ENCODE measurements at places on chromosomes 16 and 17.

GRCh38 chr17:4903051-4903818 lies at the start of gene CHRNE:
Gene CHRNE (minus strand): TSS chr17:4903098. CDS start chr17:4903063, 35 bp downstream.
- peak; percentile 31 for DNase-seq

DNA sequence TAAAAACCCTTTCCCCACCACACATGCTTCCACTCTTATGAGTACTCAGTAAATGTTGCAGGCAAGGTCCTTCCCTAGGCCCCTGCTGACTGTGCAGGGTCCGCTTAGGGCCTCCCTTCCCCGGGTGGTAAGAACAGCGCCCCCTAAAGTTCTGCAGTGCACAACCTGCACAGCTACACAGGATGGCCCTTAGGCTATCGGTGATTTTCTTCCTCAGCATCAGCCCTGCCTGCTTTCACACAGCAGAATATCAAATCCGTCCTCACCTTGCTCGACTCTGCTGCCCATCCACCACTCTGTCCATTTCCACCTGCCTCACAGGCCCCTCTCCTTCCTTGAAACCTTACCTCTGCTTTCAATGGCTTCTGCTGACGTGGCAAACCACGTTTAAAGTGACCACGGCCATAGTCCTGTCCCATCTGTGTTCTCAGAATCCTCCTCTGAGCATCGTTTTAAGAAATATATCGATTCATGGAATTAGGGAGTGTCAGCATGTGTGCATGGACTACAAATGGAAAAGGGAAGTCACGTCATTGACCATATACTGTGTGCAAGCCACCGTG lies 51.4 kb upstream of the TMEM132E start:
- DNase-seq = no peak

GRCh38 chr17:539766-540165 lies 174.9 kb downstream of the VPS53 start:
- DNase-seq = no peak

DNA sequence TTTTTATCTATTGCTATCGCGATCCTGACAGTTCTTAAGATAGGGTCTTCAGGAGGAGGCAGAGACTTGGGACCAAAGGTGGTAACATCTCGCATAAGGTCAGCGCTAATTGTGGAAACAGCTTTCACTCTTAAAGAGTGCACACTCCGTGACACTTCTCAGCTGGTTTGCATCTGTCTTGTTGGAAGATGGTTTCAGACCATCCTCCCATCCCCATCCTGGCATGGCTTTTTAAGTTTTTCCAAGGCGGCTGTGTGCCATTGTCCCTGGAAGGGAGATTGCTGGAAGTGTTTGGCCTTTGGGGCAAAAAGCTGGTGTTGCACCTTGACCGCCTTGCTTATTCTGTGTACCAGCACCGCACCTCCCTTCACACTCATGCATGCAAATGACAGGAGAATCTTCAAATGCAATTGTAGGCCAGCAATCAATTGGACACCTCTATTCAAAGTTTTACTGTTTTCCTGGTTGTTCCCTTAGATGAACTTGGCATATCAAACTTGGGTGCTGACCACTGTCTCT lies 1.5 kb downstream of the SOCS7 start:
- no peak for DNase-seq

- DNase-seq = peak; percentile 16
These were observed at the start of gene NTN1 for GRCh38 chr17:9021158-9021991. Gene NTN1 (plus strand): TSS chr17:9021510. CDS start chr17:9022374, 864 bp downstream.

- no peak for DNase-seq
These were observed 84.6 kb downstream of the SPAG9 start for GRCh38 chr17:51036084-51036483.

GRCh38 chr17:31067691-31068184 lies 27.0 kb upstream of the NF1 start:
- no peak for DNase-seq

DNA sequence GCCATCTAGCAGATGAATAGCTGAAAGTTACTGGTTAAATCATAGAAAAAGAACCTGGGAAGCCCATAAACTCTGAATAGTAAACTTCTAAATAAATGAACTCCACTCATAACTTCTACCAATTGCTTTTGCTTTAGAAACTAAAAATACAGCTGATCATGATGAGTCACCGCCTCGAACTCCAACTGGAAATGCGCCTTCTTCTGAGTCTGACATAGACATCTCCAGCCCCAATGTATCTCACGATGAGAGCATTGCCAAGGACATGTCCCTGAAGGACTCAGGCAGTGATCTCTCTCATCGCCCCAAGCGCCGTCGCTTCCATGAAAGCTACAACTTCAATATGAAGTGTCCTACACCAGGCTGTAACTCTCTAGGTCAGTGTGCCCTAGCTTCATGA lies 9.7 kb downstream of the KAT7 start:
- no peak for DNase-seq

DNA sequence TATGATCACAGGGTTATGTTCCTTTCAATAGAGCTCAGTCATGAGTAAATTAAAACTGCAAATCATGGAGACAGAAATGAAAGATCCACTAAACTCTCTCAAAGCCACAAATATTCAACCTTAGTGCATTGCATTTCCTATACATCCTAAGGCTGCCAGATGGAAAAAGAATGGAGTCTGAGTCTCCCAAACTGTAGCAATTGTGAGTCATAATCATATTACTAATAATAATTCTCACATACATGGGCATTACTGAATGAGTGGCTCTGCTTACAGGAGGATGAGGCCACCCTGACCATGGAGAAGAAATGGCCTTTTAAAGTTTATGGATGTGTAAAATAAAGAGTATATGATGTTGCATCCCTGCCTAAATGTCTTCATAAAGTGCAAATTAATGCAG lies 3.2 kb downstream of the CA10 start:
- no peak for DNase-seq
